Activated naive CD4-positive, alpha-beta T cell treated with anti-CD3 and anti-CD28 coated beads, Interleukin-2, amount 10 ng/mL, durations not matched to agents 7 days and 5 days (primary cell): ENCODE measurements at places on chromosomes 2 and 18.

- DNase-seq = no peak
Observed at GRCh38 chr2:23602116-23602515, 217.1 kb downstream of the KLHL29 start.

- no peak for DNase-seq
Observed at GRCh38 chr18:47485221-47485797, 233.8 kb upstream of the SKOR2 start.

- DNase-seq = no peak
Observed at GRCh38 chr2:216169087-216169486, 59.9 kb downstream of the XRCC5 start.

DNA sequence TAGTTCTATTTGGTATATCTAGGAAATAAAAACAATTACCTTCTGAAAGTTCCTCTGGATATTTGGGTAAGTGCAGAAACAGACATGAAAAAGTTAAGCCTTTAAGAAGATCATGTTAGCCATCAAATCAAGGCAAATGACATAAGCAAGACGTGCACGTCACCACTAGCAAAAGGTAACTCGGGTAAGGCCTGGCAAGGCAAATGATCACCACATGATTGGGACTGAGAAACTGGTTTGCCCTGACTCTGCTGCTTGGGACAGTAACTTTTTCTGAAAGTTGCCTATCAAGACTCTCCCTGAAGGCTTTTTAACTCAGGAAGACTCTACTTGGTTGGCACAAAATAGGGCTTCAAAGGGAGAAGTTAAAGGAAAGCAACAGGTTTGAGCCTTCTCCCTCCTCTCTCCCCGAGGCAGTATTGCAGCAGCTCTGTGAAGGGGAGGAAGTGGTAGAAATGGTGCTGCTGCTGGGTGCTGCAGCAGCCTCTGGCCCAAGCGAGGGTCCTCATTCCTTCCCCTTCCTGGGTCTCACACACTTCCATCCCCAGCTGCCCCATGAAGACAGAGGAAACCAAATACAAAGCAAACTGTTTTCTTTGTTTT is 17.1 kb upstream of the TMEM237 start:
- DNase-seq = no peak

GRCh38 chr2:134550566-134551164 is 168.1 kb downstream of the TMEM163 start:
- no peak for DNase-seq

GRCh38 chr2:9247177-9247576 is 40.6 kb downstream of the ASAP2 start:
- no peak for DNase-seq

DNA sequence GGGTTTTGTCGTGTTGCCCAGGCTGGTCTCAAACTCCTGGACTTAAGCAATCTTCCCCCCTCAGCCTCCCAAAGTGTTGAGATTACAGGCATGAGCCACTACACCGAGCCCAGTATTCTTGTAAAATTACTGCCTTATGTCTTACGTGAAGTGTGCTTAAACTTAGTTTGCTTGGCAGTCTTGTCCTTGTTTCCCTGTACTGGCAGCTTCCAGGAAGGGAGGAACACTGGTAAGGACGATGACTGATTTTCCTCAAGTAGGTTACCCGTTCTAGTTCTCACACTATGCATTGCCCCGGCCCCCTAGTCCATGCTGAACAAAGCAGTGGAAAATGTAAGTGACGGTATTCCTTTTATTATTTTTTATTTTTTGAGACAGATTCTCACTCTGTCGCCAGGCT is 19.7 kb upstream of the GATA6 start:
- DNase-seq = no peak

DNA sequence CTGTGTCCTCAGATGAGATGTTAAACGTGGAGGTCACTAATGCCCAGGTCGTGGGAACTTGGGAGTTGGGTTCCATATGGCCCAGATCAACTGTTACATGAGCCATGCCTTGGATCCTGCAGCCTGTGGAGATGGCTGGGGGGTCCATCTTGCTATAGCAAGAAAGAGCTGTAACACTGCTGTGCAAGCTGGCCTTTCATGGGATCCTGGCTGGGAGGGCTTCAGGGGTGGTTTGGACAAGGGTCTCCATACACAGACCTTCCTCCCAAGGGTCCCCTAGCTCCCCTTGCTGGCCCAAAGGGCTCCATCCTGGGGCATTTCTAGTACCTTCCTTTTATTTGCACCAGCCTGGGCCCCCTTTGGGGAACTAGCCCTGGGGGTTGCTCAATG is 337.7 kb downstream of the DYSF start:
- DNase-seq = no peak
